HuH-7 (cell line): ENCODE measurements at places on chromosomes 6 and 20.

- no peak for DNase-seq
Observed at GRCh38 chr6:39215640-39216158, 13.6 kb downstream of the KCNK5 start.

GRCh38 chr6:3324262-3324942 is 65.7 kb downstream of the PSMG4 start:
- no peak for DNase-seq

DNA sequence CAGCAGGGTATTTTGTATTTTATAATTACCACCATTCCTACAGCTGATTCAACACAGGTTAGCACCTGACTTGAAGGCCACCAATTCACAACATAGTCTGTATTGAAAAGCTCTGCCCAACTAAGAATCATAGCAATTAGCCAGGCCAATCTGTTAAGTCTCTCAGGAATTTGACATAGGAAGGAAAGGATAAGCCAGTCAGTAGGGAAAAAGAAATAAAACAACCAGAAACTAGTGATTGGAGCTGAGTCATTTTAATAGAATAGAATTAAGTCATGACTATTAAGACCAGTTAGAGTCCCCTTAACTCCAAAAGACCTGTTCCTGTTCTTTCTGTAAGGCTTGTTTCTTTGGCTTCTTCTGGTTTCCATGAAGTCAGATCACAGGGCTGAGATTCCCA is 8.1 kb downstream of the RANBP9 start:
- DNase-seq = no peak

DNA sequence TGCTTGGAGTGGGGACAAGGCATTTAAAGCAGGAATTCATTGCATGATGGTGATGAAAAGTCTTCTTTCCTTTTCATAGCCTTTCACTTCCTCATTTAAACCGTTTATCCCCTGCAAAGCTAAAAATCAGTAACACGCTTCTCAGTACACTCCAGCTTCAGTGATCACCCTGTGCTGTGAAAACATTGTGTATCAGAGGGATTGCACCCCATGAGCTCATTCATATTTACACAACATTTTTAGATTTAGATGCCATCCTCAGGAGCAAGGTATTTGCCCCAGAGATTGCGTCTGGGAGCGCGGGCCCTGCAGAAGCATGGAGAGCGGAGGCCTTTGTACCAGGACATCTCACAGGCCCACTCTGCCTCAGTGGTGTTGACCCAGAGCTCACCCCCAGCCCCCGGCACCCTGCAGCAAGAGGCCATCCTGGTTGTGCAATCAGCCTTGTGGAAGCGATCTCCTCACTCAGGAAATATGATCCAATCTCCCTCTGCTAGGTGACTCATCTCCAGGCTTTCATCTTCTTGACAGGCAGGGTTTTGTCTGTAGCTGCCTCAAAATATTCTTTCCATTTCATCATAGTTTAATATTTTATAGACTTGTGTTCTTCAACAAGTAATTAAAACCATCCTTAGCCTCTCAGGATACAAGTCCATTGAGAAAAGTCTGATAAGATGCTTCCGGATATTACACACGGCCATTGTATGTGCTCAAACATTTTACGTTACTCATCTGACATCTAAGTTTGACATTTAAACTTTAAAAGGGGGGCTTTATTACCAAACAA is 38.9 kb upstream of the THBS2 start:
- no peak for DNase-seq

- DNase-seq = peak; percentile 26
Observed at GRCh38 chr6:134821928-134822864, 127.7 kb downstream of the ALDH8A1 start.

DNA sequence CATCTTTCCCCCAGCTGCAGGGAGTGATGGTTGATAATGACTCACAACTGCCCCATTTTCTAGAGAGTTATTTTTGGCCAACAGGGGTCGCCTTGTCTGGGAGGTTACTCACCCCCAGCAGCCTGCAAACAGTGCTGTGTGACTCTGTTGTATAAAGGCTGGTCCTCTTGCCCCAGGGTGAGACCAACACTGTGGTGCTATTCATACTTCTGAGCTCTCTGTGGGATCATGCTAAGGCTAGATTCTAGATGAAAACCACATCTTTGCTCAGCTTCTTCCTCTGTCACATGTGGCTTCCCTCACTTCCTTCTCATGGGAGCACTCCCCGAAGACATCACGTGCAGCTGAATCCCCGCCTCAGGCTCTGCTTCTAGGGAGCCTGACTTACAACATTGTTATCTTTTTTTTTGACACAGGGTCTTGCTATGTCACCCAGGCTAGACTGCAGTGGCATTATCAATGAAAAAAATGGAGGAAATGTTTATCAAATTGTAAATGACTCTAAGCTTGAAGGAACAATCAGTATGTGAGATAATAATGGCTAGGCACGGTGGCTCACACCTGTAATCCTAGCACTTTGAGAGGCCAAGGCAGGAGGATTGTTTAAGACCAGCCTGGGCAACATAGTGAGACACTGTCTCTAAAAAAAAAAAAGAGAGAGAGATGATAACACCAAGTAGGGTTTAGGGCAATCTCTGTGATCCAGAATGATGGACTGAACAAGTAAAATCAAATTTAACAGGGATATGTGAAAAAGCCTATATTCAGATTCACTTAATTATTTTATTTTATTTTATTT is 55.7 kb upstream of the SLC23A2 start:
- peak; percentile 72 for DNase-seq

DNA sequence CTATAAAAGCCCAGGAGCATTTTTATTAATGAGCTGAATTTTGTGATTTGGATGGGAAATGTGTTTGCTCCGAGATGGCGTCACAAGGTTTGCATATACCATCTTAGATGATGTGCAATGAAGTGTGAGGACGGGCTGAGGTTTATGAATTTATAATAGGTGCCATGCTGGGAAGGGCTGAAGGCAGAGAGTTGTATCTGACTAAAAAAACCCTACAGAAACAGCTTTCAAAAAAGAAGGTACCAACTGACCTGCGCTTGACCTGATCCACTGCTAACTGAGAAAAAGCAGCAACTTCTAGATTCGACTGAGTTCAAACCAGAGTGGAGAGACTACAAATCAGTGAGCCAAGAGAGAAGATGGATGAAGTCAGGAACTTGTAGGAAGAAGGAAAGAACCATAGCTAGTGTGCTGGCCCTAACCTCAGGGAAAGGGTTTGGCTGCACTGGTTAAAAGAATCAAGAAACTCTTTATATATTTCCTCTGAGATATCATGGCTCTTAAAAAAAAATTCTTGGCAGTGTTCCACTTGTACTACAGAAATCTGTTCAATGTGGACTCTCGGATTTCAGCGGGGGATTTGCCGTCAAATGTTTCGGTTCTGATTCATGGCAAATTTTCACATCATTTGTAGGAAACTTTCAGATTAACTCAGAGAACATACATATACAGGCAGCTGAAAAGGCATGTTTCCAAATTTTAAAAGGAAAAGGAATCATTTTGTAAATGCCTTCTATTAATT is 56.5 kb upstream of the HDGFL1 start:
- DNase-seq = no peak

GRCh38 chr6:158773581-158774449 is 45.4 kb downstream of the EZR start:
- DNase-seq = no peak

- no peak for DNase-seq
Observed at GRCh38 chr6:27178860-27179259, 68.6 kb upstream of the PRSS16 start.

DNA sequence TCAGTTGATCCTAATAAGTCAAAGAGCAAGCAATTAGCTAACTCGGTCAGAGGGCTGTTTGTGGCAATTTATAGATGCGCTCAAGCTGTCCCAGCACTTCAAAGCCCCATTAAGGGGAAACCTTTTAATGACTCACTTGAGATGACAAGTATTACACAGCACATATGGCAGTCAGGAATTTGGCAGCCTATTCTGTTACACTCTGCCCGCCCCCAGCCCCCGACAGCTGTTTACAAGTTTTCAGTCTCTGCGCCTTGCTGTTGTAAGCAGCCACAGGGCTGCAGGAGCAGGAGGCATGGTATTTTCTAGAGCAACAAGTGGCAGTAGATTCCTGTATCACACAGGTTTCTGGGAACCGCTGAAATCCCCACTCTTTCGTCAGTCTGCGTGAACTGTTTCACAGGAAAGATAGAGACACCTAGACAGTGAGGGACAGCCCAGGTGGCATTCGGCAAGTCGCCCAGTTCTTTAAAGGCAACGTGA is 263.0 kb downstream of the FOXC1 start:
- DNase-seq = no peak

- peak; percentile 67 for DNase-seq
Observed at GRCh38 chr6:131894493-131895424, 56.4 kb downstream of the CCN2 start.

GRCh38 chr6:105936972-105937371 is 149.2 kb upstream of the PRDM1 start:
- peak; percentile 15 for DNase-seq

DNA sequence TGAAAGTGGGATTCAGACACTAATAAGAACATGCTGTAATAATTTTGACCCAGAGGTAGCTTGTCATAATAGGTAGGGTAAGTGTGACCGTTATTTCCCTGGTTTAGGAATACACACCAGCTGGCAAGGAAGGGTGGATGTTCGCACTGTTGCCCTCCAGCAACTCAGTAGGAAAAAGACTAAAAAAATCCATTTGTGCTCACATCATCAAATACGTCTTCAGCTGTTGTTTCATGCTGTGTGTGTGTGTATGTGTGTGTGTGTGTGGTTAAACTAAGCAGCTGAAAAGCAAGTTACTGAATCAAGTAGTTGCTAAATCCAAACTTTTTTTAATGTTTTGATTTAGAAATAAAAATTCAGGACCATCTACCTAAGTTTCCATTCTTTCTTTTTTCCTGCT is 218.7 kb downstream of the TRDN start:
- no peak for DNase-seq

DNA sequence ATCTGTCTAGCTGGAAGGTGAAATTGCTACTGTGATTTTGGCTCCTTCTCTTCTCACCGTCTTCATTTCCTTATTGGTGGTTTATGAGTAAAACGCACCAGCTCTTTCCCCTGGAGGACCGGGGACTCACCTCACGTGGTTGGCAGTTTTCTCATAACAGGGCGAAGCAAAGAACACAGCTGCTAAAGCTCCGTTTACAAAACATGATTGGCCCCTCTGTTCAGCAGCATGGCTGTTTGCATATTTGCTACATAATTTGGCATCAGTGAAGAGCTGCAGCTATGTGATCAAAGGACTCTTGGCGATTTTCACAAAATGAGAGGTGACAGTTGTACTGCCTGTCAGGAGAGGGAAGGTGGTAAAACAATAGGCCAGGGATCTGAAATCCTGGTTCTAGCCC is 20.5 kb upstream of the TMEM181 start:
- DNase-seq = no peak

DNA sequence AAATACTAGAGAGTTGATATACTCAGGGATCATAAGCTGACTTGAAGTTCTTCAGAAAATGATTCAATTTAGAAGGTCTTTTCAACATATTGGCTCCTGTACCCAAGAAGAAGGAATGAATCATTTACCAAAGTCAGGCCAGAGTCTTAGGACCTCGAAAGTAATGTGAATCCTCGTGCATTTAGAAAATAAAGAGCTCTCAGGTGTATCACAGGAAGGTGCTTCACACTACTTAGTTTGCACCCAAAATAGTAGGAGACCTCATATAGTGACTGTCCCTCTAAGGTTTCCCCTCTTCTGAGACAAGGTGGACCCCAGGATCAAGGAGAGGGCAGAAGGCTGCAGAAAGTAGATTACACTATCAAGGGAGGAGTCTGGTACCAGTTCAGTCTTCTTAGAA is 71.8 kb downstream of the F13A1 start:
- DNase-seq = no peak

GRCh38 chr20:58603721-58604120 is 47.4 kb upstream of the STX16 start:
- DNase-seq = no peak

GRCh38 chr6:142132625-142133024 is at the start of gene GJE1:
Gene GJE1, plus strand, starts transcription at chr6:142132925. Its CDS starts 234 bp downstream, at chr6:142133159.
- DNase-seq = no peak

- DNase-seq = no peak
Observed at GRCh38 chr20:13333793-13334192, 112.7 kb downstream of the ISM1 start.

DNA sequence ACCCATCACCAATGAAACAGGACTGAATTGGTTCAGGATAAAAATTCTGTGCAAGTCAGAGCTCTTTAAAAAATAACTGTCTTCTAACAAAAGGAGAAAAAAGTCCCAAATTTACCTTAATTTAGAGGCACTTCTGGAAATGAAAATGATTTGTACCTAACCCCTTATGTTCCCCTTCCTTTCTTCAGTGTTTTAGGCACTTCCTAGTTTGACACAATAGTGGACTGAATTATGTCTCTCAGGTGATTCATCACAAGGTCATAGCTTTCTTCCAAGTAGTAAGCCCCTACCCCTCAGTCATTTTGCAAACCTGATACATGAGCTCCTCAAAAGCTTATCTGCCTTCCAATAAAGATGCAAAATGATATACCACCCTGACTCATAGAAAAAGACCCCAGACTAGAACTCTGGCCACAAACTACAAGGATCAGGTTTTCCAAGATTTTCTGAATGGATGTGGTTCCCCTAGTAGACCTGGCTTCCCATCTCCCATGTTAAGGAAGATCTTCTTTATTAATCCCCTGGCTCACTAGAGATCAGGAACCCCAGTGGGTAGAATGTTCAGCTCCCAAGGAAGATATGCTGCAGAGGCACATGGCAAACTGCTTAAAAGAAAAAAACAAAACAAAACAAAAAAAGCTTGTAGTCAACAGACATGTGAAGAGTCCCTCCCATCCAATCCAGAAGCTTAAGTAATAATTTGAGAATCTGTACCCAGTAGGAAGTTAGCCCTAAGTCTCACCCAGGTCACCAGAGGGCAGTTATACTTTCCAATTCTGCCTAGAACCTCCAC is 3.6 kb downstream of the PPP1R10 start:
- no peak for DNase-seq

GRCh38 chr6:146851837-146852236 is 253.1 kb downstream of the ADGB start:
- DNase-seq = no peak
